ENCODE measurements at places on chromosomes 2 and 18. TPM values are rescaled to one million over a fixed set of nuclear protein-coding genes. Genes with fewer than 3 reads are reported as not detected.

The PTPN18 gene
- 11.3 TPM for total RNA-seq

GRCh38 chr2:99961196-99961913 is 181.0 kb downstream of the AFF3 start:
- no peak for DNase-seq

DNA sequence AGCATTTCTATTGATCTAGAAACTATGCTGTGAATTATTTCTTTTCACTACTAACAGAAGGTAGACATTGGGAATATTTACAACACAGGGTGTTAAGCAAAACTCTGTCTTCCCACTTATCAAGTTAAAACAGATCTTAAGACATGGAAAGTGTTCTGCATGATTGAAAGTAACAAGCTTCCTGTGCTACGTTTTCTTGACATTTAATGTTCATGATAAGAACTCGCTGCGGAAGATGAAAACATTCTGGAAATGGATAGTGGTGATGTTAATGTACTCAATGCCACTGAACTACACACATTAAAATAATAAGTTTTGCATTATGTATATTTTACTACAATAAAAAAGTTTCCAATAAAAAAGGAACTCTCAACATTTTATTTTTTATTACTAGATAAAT is 74.4 kb upstream of the SCN7A start:
- no peak for DNase-seq

DNA sequence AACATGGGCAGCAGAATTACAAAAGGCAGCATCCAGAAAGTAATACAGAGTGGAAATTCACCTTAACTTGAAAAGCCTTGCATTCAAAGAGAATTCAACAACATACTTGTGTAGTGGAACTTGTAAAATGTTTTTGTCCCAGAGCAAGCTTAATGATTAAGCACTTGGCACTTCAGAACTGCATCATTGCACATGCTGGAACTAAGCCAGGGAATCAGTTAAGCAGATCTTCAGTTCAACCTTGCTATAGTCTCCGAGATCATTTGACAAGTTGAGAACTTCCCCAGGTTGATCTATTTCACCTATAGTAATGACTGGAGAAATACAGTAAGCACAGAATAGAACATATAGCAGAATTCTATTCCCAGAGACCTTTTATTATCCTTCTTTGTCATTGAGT is 1337.2 kb upstream of the NXPH2 start:
- DNase-seq: no peak

The REEP1 gene
- 90.1 TPM for total RNA-seq

The PIEZO2 gene
- total RNA-seq: 10.7 TPM

DNA sequence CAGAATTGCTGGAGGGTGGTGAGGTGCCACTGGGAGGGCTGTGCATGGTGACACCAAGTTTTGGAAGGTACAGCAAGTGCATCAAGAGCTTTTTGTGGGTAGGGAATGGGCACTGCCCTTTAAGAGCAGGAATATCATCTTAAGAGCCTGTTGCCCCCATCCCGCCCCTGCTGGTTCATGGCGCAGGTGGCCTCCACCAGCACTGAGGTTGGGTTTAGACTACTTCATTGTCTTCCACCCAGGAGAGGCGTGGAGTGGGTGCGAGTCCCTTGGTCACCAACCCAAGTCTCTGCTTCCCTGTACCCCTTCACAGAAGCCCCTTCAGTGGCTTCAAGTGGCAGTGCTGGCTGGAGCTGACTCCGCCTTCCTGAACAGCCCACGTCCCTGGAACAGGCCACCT is 7.8 kb downstream of the RNPEPL1 start:
- no peak for DNase-seq

DNA sequence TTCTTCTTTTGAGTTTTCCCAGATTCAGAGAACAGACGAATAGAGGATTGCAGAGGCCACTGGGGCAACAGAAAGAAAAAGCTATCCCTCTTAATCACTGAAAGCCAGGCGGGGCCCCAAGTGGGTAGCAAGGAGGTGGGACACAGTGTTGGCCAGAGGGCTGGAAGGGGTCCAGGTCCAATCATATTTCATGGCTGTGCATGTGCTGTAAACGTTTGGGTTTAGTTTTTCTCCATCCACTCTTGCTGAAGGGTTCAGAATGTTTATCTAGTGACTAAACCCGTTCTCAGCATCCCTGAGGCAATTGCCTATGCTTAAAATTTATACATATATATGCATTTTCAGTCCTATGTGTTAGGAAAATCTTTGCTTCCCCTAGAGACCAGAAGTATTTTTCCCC is 99.4 kb upstream of the EPHA4 start:
- no peak for DNase-seq

DNA sequence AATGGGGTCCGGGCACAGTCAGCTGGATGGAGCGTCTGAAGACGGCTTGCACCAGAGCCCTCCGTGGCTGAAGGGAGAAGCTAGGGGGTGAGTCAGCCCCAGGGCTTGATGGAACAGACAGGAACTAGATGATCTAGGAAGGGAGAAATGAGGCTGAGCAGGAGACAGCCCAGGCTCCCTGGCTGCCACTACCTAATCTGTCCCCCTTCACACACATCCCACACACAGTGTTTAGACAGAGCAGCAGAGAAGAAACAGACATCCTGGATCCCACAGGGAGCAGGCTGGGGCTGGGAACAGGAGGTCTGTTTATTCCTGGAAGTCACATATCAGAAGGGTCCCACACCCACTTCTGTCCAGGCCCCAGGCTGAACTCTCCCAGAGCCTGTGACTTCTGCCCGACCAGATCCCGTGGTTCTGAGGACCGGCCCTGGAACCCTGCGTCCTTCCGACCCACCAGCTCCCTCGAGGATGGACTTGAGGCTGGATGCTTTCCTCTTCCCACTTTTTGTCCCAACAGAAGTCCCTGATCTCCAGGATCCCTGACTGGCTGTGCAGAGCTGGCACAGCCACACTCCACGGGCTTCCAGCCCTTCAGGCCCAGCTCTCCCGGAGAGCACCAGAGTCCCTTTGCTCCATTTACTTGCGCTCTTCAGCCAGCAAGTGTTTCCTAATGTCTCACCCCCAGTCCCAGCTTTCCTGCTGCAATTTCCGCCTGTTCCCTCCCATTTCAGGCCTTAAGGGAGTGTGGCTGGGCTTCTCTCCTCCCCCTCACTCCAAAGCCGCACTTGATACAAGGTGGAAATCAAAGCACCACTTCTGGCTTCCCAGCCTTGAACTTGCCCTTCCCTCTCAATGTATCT is 1.5 kb upstream of the GPBAR1 start:
- no peak for DNase-seq

DNA sequence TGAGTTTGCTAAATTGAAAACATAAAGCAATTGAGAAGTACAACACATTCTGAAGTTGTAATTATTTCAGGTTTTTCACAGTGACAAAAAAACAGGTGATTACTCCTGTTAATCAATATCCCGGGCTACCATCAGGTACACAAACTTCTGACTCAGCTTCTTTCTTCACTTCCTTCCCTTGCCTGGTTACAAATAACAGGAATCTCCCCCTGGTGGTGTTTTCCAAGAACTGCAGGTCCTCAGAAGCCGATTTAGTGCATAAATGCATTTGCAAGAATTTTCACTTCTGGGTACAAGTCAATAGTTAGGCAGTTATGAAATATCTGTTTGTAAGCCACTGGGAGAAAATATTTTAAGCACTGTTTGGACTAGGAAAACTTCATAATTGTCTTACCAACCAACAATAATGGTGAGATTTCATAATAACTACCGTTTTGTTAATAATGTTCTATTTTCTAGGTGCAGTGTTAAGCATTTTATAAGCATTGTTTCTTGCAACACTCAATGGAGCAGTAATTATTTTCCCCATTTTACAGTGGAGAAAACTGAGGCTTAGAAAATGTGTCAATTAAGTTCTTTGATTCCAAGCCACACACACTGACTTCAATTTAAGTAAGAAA is 12.4 kb upstream of the GMCL1 start:
- DNase-seq: peak; percentile 85

GRCh38 chr2:131039535-131039907 is 53.7 kb downstream of the FAM168B start:
- no peak for DNase-seq

The TTC39C gene
- 14.8 TPM for total RNA-seq

GRCh38 chr2:221443645-221444044 is 128.5 kb downstream of the EPHA4 start:
- DNase-seq: no peak

The ABCG5 gene
- total RNA-seq: not detected

- DNase-seq: no peak
These were observed 5.8 kb downstream of the ASIC4 start for GRCh38 chr2:219520079-219520478.

GRCh38 chr18:12008181-12008767 is 27.0 kb downstream of the IMPA2 start:
- no peak for DNase-seq

GRCh38 chr2:128215897-128216642 is 102.6 kb downstream of the HS6ST1 start:
- DNase-seq: peak; percentile 32

The RAPGEF4 gene
- total RNA-seq: 1.5 TPM

- DNase-seq: no peak
These were observed 39.5 kb upstream of the NRP2 start for GRCh38 chr2:205642599-205643356.

DNA sequence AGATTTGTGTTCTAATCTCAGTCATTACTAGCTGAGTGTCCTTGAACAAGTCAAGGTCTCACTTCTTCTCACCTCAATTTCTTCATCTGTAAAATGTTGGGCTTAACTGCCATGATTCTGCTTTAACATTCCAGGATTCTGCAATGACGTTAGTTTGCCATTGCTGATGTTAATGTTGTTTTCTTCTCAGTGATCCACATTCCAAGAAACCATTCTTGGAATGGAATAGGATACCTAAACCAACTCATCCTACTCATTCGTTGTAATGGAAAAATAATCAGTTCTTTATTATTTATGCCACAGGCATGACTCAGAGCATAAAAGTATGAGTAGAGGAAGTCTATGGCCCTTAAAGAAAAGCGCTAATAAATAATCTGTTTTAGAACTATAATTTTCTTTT is 140.2 kb upstream of the ETAA1 start:
- DNase-seq: no peak

- no peak for DNase-seq
These were observed 124.2 kb upstream of the MEX3C start for GRCh38 chr18:51321696-51322095.

The RFX8 gene
- 7.6 TPM for total RNA-seq

The VWA3B gene
- not detected for total RNA-seq

- DNase-seq: peak; percentile 0
These were observed 132.2 kb downstream of the TDRD15 start for GRCh38 chr2:21256006-21256405.

GRCh38 chr2:58405341-58405740 is 164.2 kb upstream of the FANCL start:
- DNase-seq: no peak

DNA sequence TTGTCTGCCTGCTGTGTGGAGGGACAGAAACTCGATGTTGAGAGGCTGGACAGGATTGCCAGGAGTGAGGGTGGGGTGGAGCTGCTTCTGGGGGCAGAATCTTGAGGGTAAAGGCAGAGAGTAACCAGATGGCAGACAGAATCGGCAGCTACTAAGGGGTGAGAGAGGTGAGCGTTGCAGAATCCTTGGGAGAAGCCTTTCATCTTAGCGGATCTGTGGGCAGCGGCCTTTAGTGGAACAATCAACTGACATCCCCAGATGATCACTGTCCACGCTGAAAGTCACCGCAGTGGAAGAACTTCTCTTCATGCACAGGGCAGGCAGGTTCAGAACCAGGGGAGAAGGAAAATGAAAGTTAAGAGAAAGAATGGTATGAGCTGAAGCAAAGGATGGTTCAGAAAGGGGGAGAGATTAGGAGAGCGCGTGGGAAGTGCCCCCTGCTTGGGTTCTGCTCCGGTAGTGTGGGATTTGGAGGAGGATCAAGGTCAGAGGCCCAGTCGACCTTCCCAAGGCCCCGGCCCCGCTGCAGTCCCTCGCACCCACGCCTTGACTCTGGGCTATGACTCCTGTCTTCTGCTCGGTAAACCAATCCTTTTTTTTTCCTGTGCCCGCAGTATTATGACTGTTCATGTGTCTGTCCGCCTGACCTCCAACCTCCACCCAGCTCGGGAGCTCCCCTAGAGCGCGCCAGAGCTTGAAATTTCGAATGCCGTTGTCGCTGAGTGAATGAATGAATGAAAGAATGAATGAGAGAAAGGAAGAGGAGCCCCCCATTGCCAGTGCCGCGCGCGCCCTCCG is 584 bp downstream of the BOLA3 start:
- DNase-seq: peak; percentile 59

Data from myocyte (in vitro differentiated cells).